ENCODE measurements at places on chromosomes 13 and 19.

DNA sequence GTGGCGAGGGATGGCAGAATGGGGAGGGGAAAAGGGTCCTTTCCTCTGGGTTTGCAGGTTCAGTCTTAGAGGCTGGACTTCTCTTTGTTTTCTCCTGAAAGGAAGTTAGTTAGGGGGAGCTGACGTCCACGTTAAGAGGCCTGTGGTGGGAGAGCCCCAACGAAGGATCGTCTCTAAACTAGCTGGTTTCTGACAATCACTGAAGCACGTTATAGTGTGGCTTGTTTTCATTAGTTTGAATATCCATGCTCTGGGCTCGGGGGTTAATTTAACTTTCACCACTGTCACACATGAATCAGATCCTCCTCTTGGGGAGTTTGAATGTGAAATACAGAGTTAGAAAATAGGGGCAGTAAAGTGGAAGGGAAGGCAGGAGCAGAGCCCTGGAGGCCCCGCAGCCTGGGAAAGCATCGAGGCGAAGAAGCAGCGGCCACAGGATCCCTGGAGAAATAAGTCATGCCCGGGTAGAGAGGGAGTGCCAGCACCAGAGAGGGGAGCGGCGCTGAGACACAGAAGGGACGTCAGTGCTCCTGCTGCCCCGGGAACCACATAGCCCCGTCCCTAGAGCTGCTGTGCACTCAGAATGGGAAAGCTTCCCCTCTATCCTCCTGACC is 31.1 kb upstream of the AMER2 start:
- DNase-seq: peak; percentile 53

DNA sequence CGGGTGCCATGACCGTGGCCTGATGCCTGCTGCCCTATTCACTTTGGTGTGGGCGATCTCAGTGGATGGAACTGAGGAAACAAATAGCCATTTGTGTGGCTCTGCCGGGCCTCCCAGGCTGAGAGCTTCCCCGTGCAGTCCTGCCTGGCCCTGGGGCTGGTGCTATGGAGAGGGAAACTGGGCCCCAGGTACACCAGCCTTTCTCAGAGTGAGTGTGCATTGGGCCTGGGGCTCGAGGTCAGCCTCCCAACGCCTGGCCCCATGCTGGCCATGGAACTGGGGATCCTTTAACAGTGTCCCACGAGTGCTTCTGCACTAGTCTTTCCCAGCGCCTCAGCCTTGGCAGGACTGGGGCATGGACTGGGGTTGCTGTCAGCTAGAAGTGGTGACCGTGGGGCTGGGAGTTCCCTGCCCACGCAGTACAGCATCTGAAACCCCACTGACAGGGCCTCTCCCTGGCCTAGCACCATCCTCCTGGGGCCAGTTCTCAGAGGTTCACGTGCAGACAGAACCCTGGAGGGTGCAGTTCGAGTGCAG is 10.5 kb downstream of the PLEKHF1 start:
- no peak for DNase-seq

DNA sequence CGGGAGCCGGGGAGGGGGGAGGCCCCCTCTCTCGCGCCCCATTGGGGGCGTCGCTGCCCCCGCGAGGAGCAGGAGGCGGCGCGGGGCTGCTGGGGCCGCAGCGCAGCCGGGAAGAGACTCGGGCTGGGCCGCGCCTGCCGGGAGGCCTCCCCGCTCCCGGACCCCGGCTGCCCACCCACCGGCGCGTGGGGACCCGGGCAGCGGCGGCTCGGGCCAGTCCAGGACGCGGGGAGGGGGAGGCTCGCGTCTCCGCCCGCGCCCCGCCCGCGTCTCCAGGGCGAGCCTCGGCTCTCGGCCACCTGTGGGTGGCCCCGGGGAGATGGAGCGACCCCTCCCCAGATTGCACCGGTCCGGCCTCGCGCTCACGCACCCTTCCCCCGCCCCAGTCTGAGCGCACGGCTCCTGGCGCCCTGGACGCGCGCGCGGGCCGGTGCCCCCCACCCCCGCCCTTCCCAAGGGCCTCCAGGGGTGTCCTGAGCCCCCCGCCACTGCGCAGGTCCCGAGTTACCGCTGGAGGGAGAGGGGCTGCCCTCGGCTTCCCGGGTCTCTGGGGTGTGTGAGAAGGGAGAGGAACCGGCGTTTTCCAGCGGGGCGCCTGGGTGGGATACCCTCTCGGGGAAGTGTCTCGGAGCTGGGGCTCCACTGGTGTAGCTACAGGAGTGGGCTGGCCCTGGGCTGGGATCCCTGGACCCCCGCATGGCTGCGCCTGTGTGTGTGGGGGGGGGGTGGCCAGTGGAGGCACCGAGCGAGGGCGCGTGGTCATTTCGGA is 645 bp downstream of the PALM start:
- DNase-seq: no peak

DNA sequence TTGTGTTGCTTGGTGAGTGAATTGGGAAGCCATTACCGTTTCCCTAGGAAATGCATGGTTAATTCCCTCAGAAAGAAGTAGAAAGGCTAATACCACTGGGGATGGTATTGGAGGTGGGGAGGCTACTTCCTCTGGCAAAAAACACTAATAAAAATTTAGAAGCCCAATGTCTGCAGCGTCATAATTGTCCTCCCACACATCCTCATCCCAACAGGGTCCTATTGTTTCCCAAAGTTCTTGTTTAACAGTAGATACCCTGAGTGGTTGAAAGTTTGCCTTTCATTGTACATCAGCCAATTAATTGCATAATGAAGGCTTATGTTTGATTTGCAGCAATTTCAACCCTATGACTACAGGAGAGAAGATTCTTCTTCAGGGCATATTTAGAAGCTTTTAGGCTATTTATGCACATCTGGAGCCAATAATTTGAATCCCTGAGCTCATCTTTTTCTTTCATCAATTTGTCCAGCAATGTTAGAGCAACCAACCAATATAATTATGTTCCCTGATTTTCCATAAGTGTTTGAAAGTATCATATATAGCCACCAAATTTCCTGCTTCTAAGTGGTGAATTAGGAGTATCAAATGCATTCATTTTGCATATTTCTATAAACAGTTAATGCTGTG is 491.0 kb downstream of the SLITRK5 start:
- DNase-seq: no peak

DNA sequence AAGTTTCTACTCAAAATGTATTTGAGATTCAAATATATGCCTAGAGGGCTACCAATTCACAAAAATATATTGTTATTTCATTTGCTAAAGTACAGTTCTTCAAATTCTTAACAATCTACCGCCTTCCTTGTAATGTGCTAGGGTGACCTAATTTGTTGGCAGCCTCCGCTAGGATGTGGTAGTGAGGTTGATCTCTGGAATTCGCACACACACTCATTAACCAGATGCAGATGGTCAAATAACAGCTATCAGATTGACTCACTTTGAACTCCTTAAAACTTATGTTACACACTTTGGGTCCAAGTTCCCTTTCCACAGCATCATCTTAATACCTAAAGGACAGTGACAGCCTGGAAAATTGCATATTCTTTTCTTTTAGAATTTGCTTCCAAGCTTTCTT is 367.3 kb downstream of the DCT start:
- peak; percentile 86 for DNase-seq

DNA sequence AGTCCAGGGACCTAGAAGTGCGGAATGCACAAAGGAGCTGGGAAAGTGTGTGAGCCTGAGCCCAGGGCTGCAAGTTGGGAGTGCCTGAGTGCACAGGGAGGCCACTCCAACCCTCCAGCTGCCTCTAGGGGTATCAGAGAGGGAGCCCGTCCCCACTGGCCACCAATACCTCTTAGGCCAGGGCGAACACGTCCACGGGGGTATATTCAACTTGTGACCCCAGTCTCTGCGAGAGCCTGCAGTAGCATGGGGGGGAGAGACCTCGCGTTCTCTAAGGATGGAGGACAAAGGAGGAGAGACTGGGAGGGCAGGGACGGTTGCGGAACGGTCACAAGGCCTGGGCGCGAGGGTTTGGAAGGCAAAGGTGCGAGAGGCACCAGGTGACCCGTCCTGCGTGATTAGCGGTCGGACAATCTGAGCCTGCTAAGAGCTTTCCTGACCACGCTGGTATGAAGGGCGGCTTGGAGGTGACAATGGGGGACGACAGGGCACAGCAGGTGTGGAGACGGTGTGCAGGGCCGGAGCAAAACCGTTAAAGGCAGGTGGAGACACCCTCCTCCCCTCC is 676 bp downstream of the CD320 start:
- DNase-seq: no peak

DNA sequence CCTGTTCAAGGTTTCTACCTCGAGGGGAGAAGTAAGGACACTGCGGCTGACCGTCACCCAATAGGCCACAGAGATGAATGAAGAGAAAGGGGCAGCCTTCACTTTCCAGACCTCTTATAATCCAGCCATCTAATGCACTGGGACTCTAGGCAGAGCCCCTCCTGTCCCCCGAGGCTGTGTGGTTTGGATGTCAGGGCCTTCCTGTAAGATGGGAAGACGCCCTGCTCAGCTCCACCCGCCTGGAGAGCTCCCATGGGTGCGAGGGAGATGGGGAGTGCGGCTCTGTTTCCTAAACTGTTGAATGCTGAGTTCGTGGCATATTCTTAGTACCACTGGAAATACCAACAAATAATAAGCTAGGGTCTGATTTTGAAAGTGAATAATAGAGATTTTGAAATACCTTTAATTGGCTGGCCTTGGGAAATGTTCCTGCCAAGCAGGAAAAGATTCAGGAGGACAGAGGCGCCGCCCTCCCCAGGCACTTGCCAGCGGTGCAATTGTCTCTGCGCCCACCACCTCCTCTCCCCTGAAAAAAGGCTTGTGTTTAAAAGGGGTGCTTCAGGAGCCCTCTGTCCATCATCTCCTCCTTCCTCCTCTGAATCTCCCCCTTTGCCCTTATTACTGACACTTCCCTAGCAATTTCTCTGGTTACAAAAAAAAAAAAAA is 85.4 kb upstream of the GPR183 start:
- DNase-seq: no peak

DNA sequence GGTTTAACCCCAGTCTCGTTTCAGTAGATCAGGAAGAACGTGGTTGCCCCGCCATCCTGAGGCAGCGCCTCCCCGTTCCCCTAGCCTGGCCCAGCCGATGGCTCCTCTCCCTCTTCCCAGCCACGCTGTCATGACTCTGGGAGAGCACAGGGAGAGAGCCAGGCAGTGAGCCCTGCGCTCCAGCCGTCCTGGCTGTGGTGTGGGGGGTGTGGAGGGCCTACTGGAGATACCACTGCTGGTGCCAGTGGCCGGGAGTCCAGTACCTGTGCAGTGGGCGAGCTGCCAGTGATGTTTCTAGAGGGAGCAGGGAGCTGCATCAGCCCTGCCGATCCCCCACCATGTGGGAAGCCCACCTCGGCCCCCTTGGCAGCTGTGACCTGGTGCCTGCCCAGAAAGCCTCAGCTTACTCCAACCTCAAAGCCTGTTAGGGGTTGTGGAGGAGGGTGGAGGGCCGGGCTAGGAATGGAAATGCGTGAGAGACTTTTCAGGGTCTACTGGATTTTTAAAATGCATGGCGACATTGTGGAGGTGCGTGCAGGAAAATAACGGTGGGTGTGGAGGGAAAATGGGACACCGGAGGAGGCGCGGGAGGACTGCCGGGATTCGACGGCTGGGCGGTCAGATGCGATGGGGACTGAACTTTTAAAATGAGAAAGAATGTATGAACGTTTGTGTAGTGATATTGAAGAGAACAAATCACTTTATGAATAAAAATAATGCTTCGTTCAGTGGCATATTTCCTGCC is 4.9 kb downstream of the TEX29 start:
- no peak for DNase-seq

- DNase-seq: no peak
Observed at GRCh38 chr19:7262470-7262869, 31.7 kb downstream of the INSR start.

GRCh38 chr13:99760456-99760855 is 211.1 kb downstream of the ZIC5 start:
- DNase-seq: no peak

- DNase-seq: no peak
Observed at GRCh38 chr13:103694033-103694432, 627.8 kb upstream of the SLC10A2 start.

DNA sequence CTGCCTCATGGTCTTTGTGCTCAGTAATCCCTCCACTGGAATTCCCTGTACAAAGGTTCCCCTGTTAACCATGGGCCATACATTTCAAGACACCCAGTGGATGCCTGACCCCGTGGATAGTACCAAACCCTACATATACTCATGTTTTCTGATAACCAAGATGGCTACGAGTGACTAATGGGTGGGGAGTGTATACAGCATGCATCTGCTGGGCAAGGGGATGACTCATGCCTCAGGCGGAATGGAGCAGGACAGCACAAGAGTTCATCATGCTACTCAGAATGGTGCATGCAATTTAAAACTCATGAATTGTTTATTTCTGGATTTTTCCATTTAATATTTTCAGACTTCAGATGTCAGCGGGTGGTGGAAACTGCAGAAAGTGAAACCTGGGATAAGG is 13.3 kb upstream of the FGF9 start:
- DNase-seq: peak; percentile 75

DNA sequence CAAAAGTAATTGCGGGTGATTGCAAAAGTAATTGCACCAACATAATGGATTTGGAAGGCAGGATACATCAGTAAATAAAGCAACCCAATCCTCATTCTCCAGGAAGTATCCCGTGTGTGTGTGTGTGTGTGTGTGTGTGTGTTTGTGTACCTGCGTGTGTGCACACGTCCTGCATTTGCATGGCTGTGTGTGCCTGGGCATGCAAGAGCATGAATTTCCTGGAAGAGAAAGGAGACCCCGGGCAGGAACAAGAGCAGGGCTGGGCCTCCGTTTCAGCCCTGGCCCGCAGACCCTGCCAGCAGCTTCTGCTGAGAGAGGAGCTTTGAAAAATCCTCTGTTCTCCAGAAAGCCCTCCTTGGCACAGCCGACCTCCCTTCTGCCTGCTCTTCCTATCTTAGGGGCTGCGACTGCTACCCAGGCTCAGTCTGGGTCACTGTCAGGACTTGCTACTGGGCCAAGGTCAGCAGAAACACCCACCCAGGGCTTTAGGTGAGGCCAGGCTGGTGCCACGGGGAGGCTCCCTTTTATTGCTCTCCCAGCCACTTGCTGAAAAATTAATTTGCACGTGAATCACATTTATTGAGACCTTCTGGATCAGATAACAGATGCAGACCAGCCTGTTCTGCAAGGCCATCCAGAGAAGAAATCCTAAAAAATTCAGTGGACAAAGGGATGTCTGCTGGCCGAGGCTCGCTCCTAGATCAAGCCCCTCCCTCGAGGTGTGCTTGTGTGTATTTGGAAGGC is 258.3 kb downstream of the ZNF536 start:
- DNase-seq: no peak

GRCh38 chr19:43673637-43674036 is 3.7 kb upstream of the PLAUR start:
- DNase-seq: no peak

DNA sequence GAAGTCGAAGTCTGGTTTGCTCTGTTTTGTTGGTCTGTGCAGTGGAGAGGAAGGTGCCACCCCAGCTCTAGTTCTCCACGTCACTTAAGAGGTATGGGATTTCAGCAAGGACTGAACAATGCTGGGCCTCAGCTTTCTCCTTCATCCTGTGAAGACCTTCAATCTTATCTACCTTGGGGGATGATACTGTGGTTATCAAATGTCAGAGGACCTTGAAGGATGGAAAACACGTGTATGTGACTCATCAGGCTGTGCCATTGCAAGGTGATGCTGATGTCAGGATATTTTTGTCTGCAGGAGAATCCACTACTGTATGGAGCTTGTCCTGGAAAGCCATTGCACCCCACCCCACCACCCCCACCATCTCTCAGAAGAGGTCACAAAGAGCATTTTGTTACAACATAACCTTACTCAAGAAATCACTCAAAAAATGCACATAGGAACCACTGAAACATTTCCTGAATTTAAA is 81.4 kb upstream of the UQCRFS1 start:
- DNase-seq: no peak
